ENCODE measurements at places on chromosomes 2 and 18. TPM values are rescaled to one million over a fixed set of nuclear protein-coding genes. Genes with fewer than 3 reads are reported as not detected.

The KIF3C gene
- total RNA-seq = 4.2 TPM

DNA sequence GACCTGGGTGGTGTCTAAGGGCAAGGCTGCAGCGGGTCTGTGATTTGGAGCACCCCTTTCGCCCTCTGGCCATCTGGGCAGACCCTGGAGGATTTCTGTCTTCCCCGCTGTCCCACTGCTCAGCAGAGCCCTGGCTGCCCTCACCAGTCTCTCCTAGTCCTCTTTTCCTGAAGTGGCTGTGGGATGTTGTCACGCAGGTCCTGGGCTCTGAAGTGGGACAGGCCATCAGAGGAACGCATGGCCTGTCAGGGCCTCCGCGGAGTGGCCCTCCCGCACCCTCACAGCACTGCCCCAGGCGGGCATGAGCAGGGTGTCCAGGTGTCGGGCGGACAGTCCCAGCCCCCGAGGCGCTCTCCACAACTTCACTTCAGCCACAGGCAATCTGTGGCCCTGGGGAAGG lies 1.1 kb upstream of the TMEM185B start:
- no peak for DNase-seq

DNA sequence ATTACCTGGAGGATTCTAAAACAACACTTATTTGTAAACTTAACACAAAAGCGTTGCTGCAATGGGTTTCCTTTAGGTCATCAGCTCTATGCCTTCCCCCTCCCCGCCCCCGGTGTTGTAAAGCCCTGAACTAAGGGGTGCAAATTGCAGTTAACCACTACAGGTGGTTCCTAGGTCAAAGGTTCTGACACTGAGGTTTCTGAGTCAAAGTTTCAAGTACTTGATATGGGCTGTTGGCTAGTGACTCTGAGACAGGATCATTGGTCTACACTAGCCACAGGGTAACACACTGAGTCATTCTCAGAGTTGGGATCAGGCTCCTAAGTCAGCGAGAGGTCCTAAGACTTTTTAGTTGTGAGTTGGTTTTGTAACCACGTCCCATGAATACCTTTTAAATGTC lies 15.4 kb downstream of the IL1B start:
- no peak for DNase-seq

- DNase-seq = peak; percentile 12
Measured at GRCh38 chr2:1727796-1728474, 16.4 kb downstream of the PXDN start.

- DNase-seq = no peak
Measured at GRCh38 chr2:95072424-95072823, 46.9 kb downstream of the MAL start.

DNA sequence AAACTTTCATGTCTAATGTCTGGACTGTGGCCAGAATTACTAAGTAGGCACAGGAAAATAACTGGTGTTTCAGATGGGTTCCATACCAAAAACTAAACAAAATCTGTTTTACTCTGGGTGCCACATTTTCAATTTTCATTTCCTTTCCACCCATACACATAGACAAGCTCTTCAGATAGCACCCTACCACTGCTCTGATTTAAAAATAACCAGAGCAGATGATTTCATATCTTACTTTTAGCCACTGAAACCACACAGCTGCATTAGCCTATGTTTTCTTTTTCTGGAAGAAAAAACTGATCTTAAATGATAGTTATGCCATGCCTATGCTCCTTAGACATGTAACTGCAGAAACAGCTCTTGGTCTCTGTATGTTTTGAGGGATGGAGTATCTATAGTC lies 647.6 kb downstream of the CPS1 start:
- no peak for DNase-seq

DNA sequence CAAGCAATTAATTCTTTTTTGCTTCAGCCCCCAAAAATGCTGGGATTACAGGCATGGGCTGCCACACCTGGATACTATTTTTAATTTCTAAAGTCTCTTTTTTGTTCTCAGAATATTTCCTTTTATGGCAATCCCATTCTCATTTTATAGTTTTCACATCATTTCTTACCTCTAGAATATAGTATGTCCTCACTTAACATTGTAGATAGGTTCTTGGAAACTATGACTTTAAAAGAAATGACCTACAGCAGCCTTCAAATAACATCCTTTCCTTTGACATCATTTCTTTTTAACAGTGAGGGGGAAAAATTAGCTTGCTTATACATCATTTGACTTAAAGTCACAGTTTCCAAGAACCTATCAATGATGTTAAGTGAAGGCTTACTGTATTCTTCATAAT lies 31.6 kb downstream of the RBBP8 start:
- DNase-seq = no peak

GRCh38 chr2:2901384-2902345 lies 476.0 kb downstream of the EIPR1 start:
- no peak for DNase-seq
